Mammary epithelial cell (primary cell): ENCODE measurements at places on chromosomes 12 and 14. TPM values are rescaled to one million over a fixed set of nuclear protein-coding genes. Genes with fewer than 3 reads are reported as not detected.

YLPM1 gene
- total RNA-seq = 38.7 TPM

TAS2R9 gene
- total RNA-seq = not detected

KRT6C gene
- total RNA-seq = 29.5 TPM

GRCh38 chr14:70008284-70009262 lies 129.4 kb downstream of the SMOC1 start:
- DNase-seq = no peak

DNA sequence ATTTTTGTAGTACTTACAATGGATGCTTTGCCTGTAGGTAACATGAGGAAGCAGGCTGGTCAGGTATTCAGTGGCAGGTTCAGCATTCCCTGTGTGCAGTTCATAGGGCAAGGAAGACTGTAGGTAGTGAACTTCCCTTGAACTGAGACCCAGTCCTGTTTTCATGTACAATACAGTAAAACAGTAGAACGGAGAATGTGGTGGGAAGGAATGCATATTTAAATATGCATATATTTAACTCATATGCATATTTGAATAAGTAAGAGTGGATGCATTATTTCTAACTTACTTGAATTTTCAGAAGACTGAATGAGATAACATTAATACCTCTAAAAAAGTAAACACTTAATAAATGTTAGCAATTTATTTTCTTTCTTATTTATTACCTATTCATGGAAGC lies 147.6 kb upstream of the FLRT2 start:
- DNase-seq = no peak

GRCh38 chr12:93115646-93116045 lies 186.6 kb upstream of the EEA1 start:
- DNase-seq = no peak

TESPA1 gene
- not detected for total RNA-seq

FOXM1 gene
- 1.0 TPM for total RNA-seq

DNA sequence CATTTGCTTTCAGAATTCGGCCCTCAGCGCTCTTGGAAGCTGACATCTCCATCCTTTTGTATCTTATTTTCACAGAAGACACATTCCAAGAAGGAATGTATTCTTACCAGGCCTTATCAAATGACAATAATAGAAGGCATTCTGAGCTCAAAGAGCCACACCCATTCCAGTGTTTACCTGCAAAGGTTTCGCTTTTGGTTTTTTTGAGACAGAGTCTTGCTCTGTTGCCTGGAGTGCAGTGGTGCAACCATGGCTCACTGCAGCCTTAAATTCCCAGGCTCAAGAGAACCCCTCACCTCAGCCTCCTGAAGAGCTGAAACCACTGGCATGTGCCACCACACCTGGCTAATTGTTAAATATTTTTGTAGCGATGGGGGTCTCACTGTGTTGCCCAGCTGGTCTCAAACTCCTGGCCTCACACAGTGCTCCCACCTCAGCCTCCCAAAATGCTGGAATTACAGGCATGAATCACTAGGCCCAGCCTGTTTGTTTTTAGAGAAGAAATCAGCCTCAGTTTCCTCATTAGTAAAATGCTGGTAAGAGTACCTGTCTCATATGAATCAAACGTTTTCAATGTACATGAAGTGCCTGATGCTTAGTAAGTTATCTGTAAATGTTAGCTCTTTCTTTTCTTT lies 69.2 kb downstream of the SLC6A12 start:
- no peak for DNase-seq

DEPDC4 gene
- 0.83 TPM for total RNA-seq

DNA sequence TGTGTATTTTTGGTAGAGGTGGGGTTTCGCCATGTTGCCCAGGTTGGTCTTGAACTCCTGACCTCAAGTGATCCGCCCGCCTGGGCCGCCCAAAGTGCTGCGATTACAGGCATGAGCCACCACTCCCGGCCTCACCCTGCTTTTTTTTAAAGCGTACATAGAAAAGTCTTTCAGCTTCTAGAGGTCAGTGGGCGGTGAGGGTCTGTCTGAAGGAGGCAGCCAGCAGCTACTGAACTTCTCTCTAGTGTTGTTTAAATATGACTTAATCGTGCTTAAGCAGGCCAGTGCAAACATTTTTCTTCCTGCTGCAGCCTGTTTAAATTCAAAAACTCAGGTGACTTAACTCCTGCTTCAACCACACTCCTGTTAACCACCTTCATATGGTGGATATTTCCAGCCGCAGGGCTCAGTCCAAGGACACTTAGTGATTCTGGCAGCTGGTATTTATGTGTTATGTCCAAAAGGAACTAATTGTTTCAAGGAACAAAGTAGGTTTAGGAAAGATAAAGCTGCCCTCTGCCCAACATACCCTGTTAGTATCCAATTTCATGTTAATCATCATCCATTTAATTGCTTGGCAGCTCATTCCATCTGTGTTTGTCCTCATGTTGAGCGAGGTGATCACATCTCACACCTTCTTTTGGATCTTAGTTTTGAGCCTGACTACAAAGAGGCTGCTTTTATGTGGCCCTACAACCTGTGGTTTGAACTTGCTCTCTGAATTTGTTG lies 2.0 kb downstream of the PRKAB1 start:
- DNase-seq = peak; percentile 48

CACNA2D4 gene
- not detected in 2 replicates for total RNA-seq

DNA sequence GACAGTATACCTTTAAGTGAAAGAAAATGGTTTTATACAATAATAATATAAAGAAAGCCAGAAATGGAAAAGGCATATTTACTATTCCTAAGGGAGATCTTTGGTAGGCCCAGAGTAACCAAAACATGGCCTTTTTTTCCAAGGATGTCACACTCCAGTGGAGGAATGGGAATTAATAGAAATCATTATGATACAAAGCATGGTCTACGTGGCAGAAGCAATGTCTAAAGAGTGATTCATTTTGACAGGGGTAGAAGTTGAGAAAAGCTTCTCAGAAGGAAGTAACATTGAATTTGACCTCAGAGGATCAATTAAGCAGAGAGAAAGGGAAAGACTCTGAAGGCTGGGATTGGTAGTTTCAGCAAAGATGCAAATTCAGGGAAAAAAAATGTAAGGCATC lies 208.6 kb downstream of the BTG1 start:
- no peak for DNase-seq

- DNase-seq = no peak
Measured at GRCh38 chr12:113987261-113988063, 21.3 kb upstream of the RBM19 start.

- DNase-seq = peak; percentile 87
Measured at GRCh38 chr12:6532927-6533652, 1.2 kb upstream of the GAPDH start.

DNA sequence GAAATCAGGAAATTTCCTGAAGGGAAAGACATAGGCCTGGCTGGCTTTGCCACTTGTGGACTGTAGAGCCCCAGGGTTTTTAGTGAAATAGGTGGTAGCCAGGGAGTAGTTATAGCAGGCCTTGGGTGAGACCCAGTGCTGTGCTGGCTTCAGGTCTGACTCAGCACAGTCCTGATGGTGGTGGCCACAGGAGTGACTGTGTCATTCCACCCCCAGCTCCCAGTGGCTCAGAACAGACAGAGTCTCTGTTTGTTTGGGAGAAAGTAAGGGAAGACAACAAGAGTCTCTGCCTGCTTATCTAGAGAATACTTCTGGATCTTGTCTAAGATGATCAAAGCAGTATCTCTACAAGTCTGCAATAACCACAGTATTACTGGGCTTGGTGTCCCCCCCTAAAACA lies 27.5 kb upstream of the OR6J1 start:
- DNase-seq = peak; percentile 31

- DNase-seq = no peak
Measured at GRCh38 chr12:39892146-39892545, 213.7 kb downstream of the SLC2A13 start.

- peak; percentile 70 for DNase-seq
Measured at GRCh38 chr12:4287325-4288211, 14.0 kb downstream of the CCND2 start.

DNA sequence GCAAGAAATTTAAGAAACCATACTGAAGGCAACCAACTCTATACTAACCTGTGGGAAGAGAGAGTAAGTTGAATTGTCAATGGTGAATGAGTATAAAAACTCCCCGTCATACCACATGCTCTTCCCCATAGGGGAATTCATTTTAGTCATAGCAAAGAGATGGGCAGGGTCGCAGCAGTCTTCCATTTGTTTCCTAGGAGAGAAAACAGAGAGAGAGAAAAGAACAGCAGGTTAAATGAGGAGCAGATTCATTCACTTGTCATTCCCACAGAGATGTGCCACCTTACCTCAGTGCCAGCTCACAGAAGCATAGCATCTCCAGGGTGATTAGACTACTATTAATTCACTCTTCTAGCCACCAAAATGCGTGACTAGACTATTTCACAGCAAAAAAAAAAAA lies 47.4 kb downstream of the ST8SIA1 start:
- peak; percentile 47 for DNase-seq

NXPH4 gene
- total RNA-seq = 4.7 and 5.3 TPM in 2 replicates

RFX4 gene
- not detected in 2 replicates for total RNA-seq

DNA sequence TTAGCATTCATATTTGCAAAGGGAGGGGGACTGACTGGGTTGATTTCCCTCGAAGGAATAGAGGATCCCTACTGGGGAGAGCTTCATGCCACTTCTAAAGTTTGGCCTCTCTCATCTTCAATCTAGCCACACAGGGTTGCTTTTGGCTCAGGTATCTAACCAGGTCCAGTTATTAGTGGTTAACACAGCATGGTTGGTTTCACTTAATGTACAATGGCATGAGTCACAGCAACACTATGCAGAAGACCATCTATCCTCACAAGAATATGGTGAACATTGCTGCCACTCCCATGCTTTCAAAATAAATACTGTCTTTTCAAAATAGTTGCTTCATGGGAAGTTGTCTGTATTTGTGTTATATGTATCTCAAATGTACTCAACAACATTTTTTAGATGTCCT lies 6.6 kb upstream of the RAB3IP start:
- peak; percentile 83 for DNase-seq

GRCh38 chr12:78176643-78177042 lies 345.9 kb downstream of the NAV3 start:
- DNase-seq = no peak

DNA sequence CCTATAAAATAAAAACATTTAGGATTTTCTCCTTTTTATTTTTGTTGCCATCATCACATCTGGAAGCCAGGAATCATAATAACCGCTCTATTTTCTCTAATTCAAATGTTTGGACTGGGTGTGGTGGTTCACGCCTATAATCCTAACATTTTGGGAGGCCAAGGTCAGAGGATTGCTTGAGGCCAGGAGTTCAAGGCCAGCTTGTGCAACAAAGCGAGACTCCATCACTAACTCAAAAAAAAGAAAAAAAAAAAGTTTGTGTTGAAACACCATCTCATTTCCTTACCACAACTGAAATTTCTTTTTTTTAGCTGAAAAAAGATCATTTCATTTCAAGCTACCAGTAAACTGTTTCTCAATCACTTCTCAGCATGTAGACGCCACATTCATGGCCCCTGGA lies 8.8 kb upstream of the BAZ1A start:
- DNase-seq = no peak

- no peak for DNase-seq
Measured at GRCh38 chr12:126389220-126389841, 1324.1 kb downstream of the AACS start.

KRT72 gene
- not detected for total RNA-seq

BICDL1 gene
- total RNA-seq = 10.7 TPM

DNA sequence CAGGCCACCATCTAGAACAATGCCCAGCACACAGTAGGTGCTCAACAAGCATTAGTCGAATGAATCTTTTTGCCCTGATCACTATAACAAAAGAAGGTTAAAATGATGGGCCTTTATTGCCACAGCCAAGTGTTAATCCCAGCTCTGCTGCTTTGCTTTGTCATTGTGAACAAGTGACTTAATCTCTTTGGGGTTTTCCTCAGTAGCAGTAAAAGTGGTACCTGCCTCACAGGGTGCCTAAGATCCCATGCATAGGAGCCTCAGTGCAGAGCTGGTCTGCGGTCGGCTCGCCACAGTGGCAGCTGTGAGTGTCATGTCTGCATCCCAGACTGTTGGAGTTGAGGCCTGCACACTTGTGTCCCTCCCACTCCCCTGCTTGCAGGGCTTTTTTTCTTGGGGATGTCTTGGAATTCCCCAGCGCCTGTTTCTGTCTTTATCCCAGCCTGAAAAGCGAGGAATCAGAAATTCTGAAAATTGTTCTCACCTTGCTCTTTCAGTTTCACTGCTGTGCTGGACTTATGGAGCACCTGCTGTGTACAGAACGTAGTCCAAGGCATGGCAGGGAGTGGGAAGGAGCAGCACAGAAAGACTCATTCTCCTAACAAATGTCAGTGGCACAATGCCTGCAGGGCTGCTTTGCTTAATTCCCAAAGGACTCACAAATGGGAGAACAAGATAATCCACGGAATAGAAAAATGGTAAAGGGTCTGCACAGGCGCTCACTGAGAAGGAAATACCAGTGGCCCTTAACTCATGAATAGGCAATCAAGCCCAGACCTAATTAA lies 90.8 kb downstream of the EML1 start:
- DNase-seq = no peak

DNA sequence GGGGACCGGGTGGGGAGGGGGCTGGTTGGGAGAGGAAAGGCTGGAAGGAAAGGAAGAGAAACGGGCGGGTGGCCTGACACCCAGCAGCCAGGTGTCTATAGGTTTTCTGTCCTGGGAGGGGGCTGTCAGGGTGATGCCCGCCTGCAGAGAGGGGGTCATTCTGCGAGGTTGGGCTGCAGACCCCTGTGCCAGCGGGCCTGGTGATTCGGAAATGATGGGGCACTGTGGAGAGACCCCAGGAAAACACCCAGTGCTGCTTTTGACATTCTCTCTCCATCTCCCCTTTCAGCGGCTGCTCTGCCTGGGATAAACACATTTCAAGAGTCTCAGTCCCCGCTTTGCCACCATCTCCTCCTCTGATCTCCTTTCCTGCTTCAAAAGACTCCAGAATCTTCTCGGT lies 168.5 kb upstream of the RTL1 start:
- DNase-seq = no peak

- peak; percentile 67 for DNase-seq
Measured at GRCh38 chr14:98182393-98183055, 1089.5 kb downstream of the BCL11B start.

DNA sequence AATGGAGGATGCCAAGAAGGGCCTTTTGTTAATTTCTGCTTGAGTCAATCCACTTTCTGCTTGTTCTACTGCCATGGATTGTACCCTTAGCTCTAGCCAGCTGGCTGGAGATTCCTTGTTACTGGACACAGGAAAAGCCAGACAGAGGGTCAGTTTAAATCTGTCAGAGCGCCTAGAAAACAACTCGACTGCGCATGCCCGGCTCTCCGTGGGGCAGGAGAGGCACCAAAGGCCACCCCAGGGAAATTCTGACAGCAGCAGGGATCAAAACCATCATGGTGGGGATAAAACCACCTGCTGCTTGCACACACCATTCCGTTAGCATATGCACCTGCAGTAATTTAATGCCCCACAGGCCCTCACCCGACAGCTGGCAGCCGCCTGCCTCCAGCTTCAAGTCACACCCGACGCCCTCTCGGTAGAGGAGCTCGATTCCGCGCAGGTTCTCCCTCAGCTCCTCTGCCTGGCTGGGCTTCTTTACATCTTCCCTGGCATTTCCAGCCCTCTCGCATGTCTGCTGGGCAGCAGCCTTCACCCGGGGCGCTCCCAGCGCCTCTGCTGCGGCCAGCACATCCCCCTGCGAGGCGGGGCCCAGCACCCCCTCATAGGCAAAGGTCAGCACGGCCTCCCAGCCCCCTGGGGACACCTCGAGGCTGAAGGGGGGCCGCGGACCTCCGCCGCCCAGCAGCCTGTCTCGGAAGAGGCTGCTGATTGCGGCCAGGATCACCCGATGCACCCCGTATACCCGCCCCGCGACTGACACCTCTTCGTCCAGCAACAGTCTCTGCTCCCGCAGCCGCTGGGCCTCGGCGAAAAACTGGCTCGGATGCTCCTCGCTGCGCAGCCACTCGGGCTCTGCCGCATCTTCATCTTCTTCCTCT lies 1.0 kb downstream of the KLHL33 start:
- no peak for DNase-seq

SMCO2 gene
- not detected for total RNA-seq

- no peak for DNase-seq
Measured at GRCh38 chr14:105527381-105527825, 1.0 kb downstream of the TMEM121 start.
